ENCODE measurements at places on chromosomes 5 and 9.

- DNase-seq = no peak
Measured at GRCh38 chr9:26779062-26779461, 113.5 kb downstream of the CAAP1 start.

DNA sequence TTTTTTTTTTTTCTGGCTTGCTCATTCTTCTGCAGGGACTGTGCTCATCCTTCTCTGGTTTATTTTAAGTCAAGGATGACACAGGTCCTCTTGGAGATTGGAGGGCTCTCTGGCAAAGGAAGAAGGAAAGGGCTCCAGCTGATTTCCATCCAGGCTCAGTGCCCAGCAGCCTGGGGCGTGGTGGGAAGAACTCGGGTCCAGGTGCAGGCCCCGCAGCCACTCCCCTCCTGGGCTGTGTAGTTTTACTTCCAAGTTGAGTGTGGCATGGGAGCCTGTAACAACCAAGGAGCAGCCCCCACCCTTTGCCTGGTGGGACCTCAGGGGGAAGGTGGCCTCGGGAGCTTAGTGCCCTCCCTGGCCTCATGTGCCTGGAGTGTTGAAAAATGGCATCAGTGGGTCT is 58.9 kb downstream of the ANKRD33B start:
- no peak for DNase-seq

DNA sequence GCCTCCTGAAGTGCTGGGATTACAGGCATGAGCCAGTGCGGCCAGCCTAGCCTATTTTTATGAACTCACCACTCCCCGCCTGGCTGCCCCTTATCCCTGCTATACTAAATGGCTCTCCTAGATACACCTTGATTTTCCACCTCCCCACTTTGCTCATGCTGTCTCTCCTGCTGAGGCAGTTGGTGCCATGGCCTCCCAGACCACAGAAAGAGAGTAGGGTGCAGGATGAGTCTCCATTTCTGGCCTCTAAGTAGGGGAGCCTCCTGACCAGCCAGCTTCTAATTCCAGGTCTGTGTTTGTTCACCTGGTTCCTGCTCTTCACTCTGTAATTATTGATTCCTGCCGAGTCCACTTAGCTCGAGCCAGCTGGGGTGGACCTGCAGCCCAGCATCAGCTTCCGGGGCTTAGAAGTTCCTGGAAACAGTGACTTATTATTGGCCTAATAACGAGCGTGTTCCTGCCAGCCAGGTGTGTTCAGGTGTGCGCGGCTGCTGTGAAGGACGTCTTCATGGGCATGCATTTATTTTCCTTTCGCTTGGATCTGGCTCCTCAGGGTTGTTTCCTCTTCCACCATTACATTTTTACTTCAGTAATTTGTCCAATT is 34.0 kb downstream of the ZNF618 start:
- DNase-seq = no peak

DNA sequence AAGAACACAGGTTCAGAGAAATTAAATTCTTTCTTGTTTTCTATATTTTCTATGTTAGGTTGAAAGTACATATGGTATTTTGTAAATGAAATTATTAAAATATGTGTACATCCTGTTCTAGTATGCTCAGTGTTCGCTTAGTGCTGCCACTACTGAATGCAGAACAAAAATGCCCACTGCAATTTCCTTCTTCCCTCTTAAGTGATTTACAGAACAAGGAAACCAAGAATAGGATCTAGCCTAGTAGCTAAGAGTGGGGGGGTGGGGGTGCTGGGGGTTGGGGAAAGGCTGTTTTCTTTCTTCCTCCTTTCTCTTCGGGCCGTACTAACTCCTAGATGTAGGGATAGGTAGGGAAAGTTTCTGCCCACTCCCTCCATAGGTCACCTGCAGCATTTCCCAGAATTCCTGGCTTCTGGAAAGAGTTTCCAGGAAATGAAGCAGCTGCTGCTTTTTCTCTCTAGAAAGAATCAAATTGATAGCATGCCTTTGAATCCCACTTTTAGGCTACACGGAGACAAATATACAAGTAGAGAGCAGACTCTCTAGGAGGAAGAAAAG is 15.7 kb downstream of the SPATA9 start:
- no peak for DNase-seq

GRCh38 chr5:169521366-169521983 is 62.1 kb upstream of the SPDL1 start:
- no peak for DNase-seq

DNA sequence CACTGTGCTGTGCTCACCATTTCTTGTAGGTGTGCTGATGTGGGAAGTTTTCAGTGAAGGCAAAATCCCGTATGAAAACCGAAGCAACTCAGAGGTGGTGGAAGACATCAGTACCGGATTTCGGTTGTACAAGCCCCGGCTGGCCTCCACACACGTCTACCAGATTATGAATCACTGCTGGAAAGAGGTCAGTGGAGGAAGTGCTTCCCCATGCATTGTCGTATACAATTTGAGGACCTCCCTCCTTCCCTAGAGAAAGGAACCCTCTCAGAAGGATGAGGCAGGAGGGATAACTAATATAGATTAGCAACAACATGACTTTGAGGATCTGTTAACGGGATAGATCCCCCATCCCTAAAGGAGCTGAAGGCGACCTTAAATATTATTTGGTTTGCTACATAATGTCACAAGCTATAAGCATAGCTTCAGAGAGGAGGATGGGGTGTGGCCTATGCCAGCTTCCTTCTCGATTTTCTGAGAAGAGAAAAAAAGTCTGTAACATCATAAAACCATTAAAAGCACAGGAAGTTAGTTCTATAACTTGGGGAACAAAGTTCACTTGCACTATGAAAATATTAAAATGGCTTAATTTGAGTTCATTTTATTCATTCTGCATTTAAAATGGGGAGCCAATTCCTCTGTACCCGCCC is 17.0 kb upstream of the CYFIP2 start:
- no peak for DNase-seq

GRCh38 chr5:134887593-134888159 is 13.5 kb downstream of the TXNDC15 start:
- no peak for DNase-seq

All from NK-92 treated with Interleukin-12 subunit alpha and Interleukin-12 subunit beta, amount 100 ng/mL, for 24 hours (cell line).